Upper lobe of right lung (tissue), 1 donor: ENCODE measurements at places on chromosomes 13 and 19. TPM values are rescaled to one million over a fixed set of nuclear protein-coding genes. Genes with fewer than 3 reads are reported as not detected.

- peak overlapping the region; percentile 30 for H3K27ac ChIP-seq
- DNase-seq, result no peak
- no peak overlapping the region for H3K4me3 ChIP-seq
- no peaks in the 10 kb centered on the region for H3K36me3 ChIP-seq
- no peaks in the 10 kb centered on the region for H3K27me3 ChIP-seq
- peaks cover 54% of the 10 kb centered on the region for H3K4me1 ChIP-seq
These were observed 5.2 kb downstream of the AKT2 start for GRCh38 chr19:40279761-40280607.

The CLDND2 gene
- total RNA-seq, result 0.64 TPM

The KASH5 gene
- 2.2 TPM for total RNA-seq

The WASF3 gene
- total RNA-seq, result 27.9 TPM

DNA sequence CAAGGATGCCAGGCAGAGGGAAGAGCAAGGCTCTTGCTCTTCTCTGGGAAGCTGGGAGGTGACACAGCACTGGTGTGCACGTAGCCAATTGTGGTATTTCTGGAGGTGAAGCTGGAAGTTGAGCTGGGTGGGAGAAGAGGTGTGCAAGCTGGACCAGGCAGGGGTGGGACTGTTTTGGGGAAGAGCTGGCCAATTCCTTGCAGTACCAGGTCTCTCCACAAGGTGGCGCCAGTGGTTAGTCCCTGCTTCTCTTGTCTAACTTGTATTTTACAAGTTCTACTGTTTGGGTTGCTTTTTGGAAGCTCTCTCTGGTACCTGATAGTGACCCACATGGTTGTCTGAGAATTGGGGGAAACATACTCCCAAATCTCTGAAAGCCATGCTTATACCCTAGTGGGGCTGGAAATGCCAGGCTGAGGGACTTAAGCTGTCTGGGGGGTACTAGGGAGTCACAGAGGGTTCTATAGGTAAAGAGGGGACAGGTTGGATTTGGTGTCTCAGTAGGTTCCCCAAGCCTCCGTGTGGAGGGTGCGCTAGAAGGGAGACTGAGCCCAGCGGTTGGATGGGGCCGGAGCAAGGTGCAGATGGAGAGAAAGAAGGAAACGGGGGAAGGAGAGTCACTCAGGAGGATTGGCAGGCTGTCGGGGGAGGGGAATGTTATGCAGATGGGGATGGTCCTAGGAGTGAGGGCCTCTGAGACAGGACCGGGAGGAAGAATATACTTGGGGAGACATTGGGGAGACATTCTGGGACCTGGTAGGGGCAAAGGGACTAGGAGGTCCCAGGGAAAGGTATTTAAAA, 3.0 kb downstream of the HPN start:
- no peak for DNase-seq
- no peaks in the 10 kb centered on the region for H3K36me3 ChIP-seq
- H3K4me3 ChIP-seq, result no peak overlapping the region
- no peaks in the 10 kb centered on the region for H3K27me3 ChIP-seq
- H3K4me1 ChIP-seq, result peaks cover 38% of the 10 kb centered on the region
- no peak overlapping the region for H3K27ac ChIP-seq

The GPR183 gene
- 13.6 TPM for total RNA-seq

DNA sequence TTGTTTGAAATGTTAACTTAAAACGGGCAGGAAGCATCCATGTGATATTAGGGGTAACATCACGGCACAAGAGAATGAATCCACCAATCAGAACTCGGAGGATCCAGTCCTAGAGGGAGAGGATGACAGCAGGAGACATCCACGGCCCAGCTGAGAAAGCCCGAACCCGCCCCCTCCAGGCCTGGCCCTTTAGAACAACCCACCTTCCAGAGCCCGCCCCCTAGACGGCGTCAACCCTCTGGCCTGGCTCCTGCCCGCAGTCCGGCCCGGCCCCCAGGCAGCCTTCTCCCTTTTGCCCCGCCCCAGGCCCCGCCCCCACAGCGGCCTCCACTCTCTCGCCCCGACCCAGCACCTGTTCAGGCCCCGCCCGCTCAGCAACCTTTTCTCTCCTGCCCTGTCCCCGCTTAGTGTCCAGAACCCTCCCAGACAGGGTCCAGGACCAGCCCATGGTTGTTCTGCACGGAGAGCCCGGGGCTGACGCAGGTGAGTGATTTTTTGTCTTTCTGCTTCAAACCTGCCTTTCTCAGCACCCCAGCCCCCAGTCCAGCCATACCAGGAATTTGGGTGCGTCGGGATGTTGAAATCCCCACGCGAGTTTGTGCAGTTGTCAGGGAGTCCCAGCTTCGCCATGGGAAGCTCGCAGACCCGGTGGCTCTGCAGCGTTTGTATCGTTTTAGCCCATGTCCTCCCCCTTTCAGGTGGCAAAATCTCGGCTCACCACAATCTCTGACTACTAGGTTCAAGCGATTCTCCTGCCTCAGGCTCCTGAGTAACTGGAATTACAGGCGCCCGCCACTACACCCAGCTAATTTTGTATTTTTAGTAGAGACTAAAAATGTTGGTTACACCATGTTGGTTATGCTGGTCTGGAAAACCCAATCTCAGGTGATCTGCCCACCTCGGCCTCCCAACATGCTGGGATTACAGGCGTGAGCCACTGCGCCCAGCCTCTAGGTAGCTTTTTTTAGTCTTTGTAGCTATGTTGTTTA, 16.1 kb downstream of the ZNF816 start:
- peaks cover 6% of the 10 kb centered on the region for H3K4me1 ChIP-seq
- H3K36me3 ChIP-seq, result peaks cover 11% of the 10 kb centered on the region
- DNase-seq, result peak; percentile 93
- peak overlapping the region; percentile 11 for H3K4me3 ChIP-seq
- H3K27ac ChIP-seq, result peak overlapping the region; percentile 7

The CYP2F1 gene
- total RNA-seq, result not detected

The DBP gene
- 17.7 TPM for total RNA-seq

DNA sequence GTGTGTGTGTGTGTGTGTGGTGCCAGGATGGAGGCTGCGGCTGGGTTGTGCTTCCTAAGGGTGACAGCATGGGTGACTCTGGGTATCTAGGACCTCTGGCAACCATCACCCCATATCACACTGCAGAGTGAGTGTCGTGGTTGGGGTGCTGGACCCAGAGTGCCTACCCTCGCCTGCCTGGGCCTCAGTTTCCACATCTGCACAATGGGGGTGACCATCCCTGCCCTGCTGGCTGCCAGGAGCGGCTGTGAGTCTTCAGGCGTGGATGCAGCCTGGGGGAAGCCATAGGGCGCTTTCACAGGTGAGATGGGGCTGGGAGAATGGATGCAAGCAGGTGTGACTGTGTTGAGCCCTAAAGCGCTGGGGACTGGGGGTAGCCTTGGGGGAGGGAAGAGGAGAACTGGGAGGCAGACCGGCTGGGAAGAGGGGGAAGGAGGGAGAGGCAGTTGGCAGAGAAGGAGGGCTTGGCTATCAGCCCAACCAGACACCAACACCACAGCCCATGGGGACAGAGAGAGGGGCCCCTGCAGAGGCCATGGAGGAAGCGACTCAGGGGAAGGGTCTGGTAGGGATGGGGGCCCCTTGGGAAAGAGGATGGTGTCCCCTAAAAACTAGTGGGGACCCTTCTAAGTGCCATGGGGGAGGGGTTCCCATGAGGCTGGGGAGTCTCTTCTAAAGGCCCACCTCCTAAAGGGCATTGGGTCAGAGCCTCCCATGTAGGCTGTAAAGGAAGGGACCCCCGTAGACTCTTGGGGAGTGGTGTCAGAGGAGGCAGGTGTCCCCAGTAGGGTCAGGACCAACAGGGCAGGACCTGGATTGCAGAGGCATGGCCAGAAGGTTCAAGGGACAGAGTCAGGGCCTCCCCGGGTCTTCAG, 1.7 kb downstream of the PLPPR2 start:
- no peak for DNase-seq
- no peak overlapping the region for H3K4me3 ChIP-seq
- H3K36me3 ChIP-seq, result no peaks in the 10 kb centered on the region
- H3K27me3 ChIP-seq, result no peaks in the 10 kb centered on the region
- H3K27ac ChIP-seq, result no peak overlapping the region

DNA sequence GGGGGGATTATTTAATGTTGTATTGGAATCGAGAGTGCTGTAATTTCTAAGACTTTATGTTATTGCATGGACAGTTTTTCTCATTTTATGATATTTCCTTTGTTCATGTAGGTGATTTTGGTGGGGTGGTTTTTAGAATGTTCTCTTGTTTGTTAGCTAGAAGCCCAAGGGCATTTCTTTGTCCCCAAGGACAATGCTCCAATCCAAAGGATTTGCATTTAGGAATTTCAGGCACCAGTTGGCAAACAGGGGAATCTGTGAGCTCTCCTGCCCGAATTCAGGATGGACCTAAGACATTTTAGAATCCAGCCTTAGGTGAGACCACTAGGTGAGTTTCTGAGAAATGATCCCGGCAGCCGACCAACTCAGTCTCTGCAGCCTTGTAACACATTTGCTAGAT, 324.9 kb downstream of the KCNRG start:
- no peak for DNase-seq
- no peaks in the 10 kb centered on the region for H3K36me3 ChIP-seq
- no peak overlapping the region for H3K4me3 ChIP-seq
- H3K27ac ChIP-seq, result no peak overlapping the region

DNA sequence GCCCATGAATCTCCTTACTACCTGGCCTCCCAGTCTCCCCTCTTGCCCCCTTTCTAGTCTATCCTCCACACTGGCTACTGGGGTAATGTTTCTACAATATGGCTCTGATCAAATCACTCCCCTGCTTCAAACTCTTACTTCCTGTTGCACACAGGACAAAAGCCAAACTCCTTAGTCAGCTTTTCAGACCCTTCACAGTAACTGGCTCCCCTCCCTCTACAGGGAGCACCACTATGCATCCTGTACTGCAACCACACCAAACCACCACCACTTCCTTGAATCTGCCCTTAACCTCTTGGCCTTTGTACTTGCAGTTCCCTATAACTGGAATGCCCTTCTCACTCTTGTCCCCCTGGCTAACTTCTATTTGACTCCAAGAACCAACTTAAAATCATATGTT, 32.2 kb downstream of the DEDD2 start:
- DNase-seq, result no peak
- H3K36me3 ChIP-seq, result no peaks in the 10 kb centered on the region
- H3K4me3 ChIP-seq, result no peak overlapping the region
- no peak overlapping the region for H3K27ac ChIP-seq

GRCh38 chr13:99425485-99426341, 75.6 kb upstream of the TM9SF2 start:
- H3K27ac ChIP-seq, result no peak overlapping the region
- H3K4me1 ChIP-seq, result peaks cover 9% of the 10 kb centered on the region
- H3K27me3 ChIP-seq, result no peaks in the 10 kb centered on the region
- no peak overlapping the region for H3K4me3 ChIP-seq

GRCh38 chr19:45151320-45151719, 9.5 kb downstream of the NKPD1 start:
- peaks cover 37% of the 10 kb centered on the region for H3K27me3 ChIP-seq
- no peak overlapping the region for H3K4me3 ChIP-seq
- DNase-seq, result no peak
- no peak overlapping the region for H3K27ac ChIP-seq
- H3K4me1 ChIP-seq, result peaks cover 24% of the 10 kb centered on the region

The PPFIA3 gene
- 10.7 TPM for total RNA-seq

GRCh38 chr13:102680133-102680717, 14.6 kb downstream of the METTL21C start:
- peaks cover 47% of the 10 kb centered on the region for H3K36me3 ChIP-seq
- H3K27me3 ChIP-seq, result no peaks in the 10 kb centered on the region
- DNase-seq, result no peak

GRCh38 chr13:41858780-41859179, 102.1 kb downstream of the VWA8 start:
- no peaks in the 10 kb centered on the region for H3K27me3 ChIP-seq
- H3K27ac ChIP-seq, result no peak overlapping the region
- no peak for DNase-seq
- no peaks in the 10 kb centered on the region for H3K36me3 ChIP-seq
- no peaks in the 10 kb centered on the region for H3K4me1 ChIP-seq

GRCh38 chr13:112441779-112442310, 65.7 kb downstream of the SPACA7 start:
- no peak overlapping the region for H3K4me3 ChIP-seq
- H3K4me1 ChIP-seq, result peaks cover 3% of the 10 kb centered on the region
- no peak for DNase-seq
- peaks cover 29% of the 10 kb centered on the region for H3K27me3 ChIP-seq
- no peaks in the 10 kb centered on the region for H3K36me3 ChIP-seq

The RCBTB2 gene
- total RNA-seq, result 18.4 TPM

GRCh38 chr13:30191491-30192100, 115.8 kb downstream of the KATNAL1 start:
- no peaks in the 10 kb centered on the region for H3K4me1 ChIP-seq
- no peak for DNase-seq
- H3K27me3 ChIP-seq, result no peaks in the 10 kb centered on the region
- H3K27ac ChIP-seq, result no peak overlapping the region
- no peaks in the 10 kb centered on the region for H3K36me3 ChIP-seq

- H3K4me1 ChIP-seq, result no peaks in the 10 kb centered on the region
- no peak for DNase-seq
- H3K36me3 ChIP-seq, result no peaks in the 10 kb centered on the region
- no peak overlapping the region for H3K27ac ChIP-seq
These were observed 77.7 kb downstream of the ZNF726 start for GRCh38 chr19:23992348-23992747.

DNA sequence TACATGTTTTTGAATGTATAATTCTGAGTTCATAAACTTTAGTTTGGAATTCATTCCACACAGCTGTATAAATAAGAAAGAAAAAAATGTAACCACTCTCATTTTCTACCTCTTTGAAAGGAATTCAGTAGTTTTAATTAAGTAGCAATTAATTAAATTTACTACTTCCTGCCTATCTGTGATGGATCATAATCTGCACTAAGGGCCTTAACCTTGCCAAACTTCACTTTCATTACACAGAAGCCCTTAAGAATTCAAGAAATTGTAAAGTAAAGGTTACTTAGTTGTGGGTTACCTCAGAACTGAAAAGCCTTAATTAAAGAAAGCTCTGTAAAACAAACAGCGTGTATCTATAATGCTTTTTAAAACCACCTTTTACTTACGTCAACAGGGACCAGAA, 111.9 kb upstream of the FBXL3 start:
- no peak for DNase-seq
- peaks cover 87% of the 10 kb centered on the region for H3K36me3 ChIP-seq
- H3K27me3 ChIP-seq, result no peaks in the 10 kb centered on the region
- no peak overlapping the region for H3K27ac ChIP-seq

DNA sequence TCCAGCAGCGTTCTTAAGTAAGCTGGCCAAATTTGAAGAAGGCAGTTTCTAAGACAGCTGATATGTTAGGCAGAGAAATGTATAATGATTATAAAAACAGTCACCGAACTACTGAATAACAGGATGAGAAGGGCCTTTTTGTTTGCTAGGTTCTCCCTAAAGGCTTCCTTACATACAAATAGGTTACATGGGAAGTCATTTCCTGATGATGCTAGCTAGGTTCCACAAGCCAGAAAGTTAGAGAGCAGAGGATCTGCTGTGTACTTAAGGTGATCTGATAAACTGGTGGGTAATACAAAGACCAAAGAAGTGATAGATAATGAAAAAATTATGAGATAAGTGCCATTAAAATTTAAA, 139.7 kb downstream of the VWA8 start:
- no peak overlapping the region for H3K27ac ChIP-seq
- peaks cover 4% of the 10 kb centered on the region for H3K4me1 ChIP-seq

The IL4I1 gene
- total RNA-seq, result 1.8 TPM
